ENCODE measurements at places on chromosomes 2 and 18.

DNA sequence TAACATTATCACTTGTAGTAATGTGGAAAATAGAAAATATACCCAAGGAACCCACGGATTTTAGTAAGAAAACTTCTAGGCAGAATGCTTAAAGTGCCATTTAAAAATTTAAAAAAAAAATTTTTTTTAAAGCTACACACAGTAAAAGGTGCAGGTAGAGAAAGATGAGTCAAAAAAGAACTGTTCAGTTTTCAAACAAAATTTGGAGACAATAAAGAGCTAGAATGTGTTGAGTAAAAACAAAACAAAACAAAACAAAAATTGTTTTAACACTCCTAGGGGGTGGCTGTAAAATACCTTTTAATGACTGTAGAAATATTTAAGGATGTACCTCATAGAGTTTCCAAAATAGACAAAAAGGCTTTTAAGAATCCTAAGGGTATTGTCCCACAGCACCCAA lies 212.0 kb downstream of the TGIF1 start:
- DNase-seq = no peak

DNA sequence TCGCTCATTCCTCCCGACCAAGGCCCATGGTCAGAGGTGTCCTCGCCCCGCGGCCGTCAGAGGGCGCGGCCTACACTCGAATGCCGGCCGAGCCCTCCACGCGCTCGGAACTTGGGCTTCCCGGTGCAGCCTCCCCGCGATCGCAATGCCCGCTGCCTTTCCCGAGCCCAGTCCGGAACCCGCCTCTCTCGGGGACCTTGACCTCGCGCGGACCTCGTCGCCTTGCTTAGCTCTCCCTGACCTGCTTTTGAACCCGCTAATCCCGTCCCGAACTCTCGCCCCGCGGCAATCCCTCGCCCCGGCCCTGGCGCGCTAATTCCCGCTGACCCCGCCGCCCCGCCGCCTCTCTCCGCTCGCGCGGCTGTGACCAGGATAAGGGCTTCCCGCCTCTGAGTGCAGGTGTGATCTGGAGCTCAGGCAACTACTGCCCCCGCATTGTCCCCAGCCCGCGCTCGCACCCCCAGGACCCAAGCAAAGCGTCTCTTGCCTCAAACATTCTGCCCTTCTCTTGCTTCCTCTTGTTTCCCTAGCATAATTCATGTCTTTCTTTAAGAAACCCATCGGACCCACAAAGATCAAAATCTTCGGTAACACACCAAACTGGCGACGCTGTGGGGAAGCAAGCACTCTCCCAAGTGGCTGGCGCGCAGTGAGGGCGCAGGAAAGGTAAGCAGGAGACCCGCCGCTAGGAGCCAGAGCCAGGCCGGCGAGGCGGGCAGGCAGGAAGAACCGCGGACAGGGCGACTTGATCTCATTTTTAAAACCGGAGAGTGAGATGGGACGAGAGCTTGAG lies 46.6 kb upstream of the ATP6V1B1 start:
- no peak for DNase-seq

GRCh38 chr18:44705075-44705675 lies 24.5 kb downstream of the SETBP1 start:
- DNase-seq = no peak

- no peak for DNase-seq
Observed at GRCh38 chr2:150561076-150561475, 73.6 kb upstream of the RND3 start.

GRCh38 chr2:109455731-109456691 lies 157.8 kb downstream of the SEPTIN10 start:
- DNase-seq = no peak

DNA sequence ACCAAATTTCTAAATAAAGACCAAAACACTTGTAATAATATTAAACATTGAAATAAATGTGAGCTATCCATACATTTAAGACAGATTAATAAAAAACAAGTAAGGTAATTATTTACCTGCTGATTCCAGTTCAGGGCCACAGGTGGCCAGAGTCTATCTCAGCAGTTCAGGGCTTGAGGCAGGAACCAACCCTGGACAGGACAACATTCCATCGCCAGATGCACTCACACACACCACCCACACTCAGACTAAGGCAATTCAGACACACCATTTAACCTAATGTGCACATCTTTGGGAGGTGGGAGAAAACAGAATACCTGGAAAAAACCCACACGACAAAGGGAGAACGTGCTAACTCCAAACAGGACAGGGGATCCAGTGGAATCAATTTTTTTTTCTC lies 14.1 kb upstream of the WDSUB1 start:
- DNase-seq = no peak

DNA sequence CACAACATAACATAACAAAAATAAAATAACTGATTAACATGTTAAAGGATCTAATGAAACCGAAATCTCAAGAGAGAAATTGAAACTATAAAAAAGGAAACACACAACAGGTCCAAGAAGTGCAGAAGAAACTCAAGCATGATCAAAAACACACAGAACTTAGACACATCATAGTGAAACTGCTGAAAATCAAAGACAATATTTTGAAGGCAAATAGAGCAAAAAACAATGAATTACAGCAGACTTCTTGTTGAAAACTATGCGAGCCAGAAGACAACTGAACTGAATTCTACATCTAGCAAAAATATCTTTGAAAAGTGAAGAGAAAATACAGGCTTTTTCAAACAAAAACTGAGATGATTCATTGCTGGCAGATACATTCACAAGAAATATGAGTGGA lies 61.3 kb downstream of the UGP2 start:
- DNase-seq = no peak

- DNase-seq = no peak
Observed at GRCh38 chr2:86234563-86235131, 35.4 kb downstream of the MRPL35 start.

DNA sequence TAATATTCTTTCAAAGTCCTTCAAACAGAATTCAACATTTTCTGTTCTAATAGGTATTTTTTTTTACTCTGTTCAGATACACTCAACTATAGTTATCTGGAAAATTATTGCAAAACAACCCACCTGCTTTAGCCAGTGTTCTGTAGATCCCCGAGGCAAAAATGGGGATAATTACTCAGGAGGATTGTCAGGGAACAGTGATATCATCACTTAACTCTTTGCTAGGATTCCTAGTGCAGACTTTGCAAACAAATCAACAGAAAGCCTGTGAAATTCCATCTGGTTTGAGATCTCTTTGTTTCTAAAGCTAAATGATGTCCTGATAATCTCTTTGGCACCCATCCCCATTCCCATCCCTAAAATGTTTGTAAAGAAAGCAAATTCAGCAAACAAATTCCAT lies 413.6 kb upstream of the MEIS1 start:
- DNase-seq = no peak

DNA sequence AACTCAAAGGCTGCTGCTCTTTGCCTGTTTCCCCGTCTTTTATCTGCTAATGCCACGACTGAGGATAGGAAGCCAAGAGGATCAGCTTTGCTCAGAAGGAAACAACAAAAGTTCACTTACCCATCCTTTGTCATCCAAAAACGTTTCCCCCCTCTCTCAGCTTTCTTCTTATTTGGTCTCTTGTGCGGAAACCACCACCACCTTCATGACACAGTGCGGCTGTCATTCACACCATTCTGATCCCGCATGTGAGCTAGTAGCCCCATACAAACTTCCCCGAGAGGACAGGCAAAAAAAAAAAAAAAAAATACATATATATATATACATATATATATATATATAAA lies 656 bp downstream of the LRRTM4 start:
- DNase-seq = no peak

- DNase-seq = no peak
Observed at GRCh38 chr2:148517822-148518221, 126.7 kb upstream of the EPC2 start.

DNA sequence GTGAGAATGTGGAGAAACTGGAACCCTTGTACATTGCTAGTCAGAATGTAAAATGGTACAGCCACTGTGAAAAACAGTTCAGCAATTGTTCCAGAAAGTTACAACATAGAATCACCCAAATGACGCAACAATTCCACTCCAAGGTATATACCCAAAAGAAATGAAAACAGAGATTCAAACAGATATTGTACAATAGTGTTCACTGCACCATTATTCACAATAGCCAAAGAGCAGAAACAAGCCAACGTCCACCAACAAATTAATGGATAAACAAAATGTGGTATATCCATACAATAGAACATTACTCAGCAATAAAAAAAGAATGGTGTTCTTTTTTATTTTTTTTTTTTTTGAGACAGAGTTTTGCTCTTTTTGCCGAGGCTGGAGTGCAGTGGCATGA lies 10.9 kb downstream of the CLASP1 start:
- no peak for DNase-seq

DNA sequence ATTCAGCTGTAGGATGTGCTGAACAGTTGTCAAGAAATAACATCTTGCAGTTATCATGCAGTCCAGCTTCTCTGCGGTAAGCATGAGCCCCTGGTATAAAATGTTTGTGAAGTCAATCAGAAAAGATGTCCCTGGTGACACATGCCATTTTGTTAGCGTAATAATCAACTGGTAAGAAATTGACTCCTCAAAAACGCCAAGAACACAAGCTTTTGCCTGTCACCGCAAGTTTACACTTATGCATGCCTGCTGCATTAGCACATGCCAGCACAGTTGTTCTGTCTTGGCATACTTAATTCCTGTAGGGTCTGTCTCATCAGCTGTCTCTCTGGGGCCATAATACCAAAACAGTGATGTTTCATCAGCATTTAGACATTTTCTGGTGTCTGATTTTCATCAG lies 524.8 kb upstream of the DSEL start:
- no peak for DNase-seq

DNA sequence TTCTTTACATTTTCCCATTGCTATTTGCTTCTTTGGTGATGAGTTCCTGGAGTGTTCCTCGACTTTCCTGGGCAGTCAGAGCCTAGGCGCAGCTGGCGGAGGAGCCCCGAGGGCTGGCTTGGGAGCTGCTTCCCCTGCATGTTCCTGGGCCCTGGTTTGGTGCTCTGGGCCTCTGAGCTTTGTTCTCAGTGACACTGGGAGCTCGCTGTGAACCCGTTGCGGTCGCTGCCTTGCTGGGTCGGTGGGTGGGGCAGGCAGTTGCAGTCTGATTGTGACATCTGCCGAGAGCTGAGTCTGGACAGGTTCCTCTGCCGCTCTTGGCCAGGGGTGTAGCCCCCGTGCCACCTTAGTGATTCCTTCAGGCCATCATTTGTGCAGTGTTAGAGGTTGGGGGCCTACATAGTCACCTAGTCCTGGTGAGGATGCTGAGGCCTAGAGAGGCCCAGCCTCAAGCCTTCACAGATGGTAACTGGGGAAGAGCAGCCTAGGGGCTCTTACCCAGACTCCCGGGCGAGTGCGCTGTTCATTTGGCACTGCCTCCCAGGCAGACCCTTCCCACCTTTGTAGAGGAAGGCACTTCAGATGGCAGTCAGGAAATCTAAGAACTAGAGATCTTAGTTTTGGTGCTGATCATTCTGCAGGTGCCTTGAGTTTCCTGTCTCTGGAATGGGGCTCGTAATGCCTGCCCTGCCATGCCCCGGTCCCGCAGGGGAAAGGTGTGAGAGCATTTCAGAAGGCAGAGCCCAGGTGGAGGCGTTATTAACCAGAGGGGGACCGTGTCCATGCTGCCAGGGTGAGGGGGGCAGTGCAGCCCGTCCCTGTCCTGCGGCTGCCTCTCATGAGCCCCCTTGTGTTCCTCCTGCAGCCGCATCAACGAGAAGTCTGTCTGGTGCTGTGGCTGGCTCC lies 8.4 kb downstream of the ASB1 start:
- DNase-seq = no peak

- no peak for DNase-seq
Observed at GRCh38 chr2:176124110-176124946, 1.8 kb downstream of the HOXD9 start.
